Stimulated activated CD8-positive, alpha-beta memory T cell treated with anti-CD3 and anti-CD28 coated beads, Interleukin-2, amount 100 ng/mL, for 1 hour (primary cell): ENCODE measurements at places on chromosomes 7 and 10.

DNA sequence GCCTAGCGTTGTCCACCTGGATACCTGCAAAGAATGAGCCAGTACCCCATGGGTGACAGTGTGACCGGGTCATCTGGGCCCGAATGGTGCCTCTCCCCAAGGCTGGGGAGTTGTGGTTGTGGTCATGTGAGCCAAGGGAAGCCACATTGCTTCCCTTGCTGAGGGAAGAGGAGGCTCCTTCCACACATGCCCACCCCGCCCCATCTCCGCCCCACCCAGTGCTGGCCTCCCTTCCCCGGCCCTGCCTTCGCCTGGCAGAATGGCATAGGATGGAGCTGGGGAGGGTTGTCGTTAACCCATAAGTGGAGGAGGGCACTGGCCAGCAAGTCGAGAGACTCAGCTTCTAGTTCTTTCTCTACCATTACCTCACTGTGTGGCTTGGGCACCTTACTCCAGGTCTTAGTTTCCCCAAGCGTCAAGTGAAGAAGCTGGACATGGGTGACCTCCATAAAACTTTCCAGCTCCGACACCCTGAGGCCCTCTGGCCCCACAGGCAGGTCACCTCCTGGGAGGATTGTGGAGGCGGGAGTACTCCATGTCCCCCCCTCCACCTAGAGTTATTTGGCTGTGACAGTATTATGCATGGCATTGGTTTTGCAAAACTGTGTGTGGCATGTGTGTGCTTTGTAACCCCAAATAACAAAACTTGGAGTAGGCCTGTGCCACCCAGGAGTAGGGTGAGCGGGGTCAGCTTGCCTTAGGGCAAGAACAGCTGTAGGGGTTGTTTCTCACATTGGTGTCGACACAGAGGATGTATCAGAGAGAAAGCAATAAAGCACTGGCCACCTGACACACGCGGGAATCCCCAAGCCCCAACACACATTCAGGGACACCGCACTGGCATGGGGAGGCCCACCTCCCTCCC, 90.5 kb upstream of the MACROH2A2 start:
- DNase-seq: no peak

DNA sequence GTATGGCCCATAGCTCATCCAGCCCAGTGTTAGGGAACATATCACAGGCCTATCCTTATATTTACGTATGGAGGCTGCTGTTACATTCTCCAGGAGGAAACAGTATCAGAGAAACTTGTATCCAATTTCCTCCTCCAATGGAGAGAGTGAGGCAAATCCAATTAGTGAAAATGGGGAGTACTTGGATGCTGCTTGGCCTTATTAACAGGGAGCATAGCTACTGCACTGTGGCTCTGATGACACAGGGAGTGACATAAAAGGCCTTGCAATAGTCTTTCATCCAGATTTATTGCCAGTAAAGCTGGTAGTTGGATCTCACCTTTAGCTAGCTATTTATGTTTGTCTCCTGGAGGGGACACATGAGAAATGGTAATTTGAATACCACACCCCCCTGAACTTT, 313.2 kb upstream of the MTPN start:
- DNase-seq: no peak

DNA sequence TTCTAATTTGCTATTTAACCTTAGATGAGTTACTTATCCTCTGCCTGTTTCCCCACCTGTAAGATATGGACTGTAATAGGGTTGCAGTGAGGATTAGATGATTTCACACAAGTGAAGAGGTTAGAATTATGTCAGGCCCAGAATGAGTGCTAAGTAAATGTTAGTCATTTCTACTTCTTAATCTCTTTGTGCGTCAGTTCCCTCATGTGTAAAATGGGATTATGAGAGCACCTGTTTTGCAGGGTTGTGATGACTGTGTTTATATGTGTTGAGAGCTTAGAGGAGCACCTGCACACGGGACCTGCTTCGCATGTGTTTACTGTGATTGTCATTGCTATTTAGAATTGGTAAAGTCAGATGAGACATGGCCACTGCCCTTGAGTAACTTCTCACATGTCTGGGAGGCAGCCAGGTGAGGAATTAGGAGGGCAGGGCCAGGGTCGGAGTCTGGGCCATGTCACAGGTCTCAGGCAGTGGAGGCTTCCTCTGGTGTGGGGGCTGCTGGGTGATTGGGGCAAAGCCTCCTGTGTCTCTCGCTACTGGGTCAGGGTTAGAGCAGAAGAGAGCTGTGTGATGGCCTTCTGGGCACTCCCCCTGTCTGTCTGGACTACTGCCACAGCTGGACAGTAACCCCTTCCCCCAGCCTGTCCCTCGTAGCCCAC, 106.7 kb downstream of the WDFY4 start:
- no peak for DNase-seq

GRCh38 chr10:116756277-116756676, 13.9 kb upstream of the HSPA12A start:
- no peak for DNase-seq

GRCh38 chr10:74642901-74643595, 183.4 kb upstream of the KAT6B start:
- DNase-seq: no peak

DNA sequence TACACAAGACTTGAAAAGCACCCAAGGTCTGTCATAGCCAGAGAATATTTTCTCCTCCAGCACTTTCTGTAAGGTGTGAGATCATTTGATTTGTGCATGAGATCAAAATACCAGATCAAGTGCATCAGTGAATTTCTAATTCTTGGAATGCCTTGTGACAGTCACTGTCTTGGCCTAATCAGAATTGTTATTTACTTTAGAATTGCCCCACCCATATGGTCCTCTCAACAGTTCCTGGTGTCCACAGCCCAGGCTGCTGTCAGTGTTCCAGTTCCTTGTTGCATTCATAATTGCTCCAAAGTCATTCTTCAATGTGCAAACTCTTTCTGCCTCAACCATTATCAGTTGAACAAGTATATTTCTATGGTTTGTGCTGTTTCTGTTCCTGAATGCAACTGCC, 770.2 kb downstream of the NRG3 start:
- no peak for DNase-seq

- DNase-seq: no peak
These were observed 90.2 kb upstream of the FAM20C start for GRCh38 chr7:102047-102711.

DNA sequence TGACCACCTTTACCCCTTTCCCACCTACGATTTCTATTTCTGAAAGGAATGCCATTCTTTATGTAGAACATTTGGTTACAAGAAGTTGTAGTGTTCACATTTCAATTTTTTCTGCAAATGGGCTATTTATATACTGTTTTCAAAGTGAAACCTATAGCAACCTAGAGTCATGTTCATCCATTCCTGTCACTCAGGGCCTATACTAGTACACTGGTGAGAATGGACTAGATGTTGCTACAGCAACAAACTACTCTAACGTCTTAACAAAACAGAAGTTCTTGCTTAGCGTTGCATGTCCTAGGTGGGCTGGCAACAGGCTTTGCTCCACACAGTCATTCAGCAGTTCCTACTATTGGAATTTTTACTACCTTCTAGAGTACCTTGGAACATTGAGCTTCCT, 16.3 kb downstream of the CASD1 start:
- DNase-seq: no peak

- DNase-seq: no peak
These were observed 145.0 kb downstream of the C7orf25 start for GRCh38 chr7:42766782-42767423.

- no peak for DNase-seq
These were observed 31.0 kb downstream of the SBDS start for GRCh38 chr7:66964411-66964810.

GRCh38 chr7:134355004-134355525, 38.3 kb upstream of the SLC35B4 start:
- DNase-seq: no peak

DNA sequence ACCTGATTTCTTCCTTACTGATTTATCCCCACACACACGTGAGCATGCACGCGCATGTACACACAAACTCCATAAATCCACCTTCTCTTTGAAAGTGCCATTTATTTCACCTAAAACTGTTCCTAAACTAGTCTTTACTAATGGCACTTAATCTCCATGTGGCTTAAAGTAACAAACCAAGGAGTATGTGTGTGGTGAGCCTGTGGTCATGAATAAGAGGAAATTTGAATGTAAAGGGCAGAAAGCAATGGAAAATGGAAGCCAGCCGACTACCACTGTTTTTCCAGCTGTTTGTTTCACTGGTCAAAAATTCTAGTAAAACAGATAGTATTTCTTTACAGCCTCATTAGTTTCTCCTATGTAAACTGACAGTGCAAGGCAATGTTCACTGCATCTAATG, 23.8 kb downstream of the SEMA3C start:
- DNase-seq: no peak

DNA sequence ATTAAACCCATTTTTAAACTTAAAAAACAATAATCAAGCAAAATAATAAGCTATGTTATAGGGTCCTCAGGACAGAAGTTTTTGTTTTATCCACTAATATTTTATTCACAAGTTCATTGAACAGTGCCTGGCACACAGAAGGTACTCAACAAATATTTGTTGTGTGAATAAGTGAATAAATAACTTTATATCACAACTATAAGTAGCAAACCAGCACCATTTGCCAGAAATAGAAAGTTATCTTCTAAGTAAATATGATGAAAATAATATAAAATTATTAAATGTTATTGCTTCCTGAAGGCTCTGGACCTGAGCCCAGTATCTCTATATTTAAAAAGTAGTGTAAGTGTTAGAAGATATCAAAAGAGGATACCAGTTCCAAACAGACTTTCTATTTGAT, 29.1 kb upstream of the SEPTIN7 start:
- DNase-seq: no peak

DNA sequence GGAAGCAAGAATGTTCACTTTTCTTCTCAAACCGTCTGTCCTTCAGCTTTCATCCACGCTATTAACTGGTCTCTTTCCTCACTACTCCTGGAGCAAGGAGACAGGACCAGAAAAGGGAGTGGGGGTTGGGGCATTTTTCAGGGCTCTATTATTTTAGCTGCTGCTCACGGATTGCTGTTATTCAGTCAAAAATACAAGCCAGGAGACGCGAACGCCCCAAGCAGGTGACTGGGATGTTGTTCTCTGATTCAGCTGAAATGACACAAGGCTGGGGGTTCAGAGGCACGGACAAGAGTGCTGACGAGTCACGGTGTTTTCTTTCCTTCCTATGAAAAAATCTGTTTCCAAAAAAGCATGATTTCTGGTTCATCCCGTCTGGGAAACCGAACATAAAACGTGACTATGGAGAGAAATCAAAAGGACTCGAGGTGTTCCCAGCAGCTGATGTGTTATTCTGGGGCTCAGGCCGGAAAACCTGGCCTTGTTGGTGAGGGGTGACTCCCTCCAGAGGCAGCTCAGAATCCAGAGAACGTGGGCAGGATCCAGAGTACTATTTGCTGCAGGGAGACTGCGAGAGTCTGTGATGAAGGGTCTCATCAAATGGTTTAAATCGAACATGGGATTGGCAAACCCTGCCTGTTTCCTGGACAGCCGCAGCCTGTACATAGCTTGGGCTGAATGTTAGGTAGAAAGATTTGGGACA, 3.5 kb upstream of the INHBA start:
- no peak for DNase-seq
